ENCODE measurements at places on chromosomes 16 and 17.
A peak's percentile ranks its signal among the peaks of the same experiment; 100 is the strongest.

GRCh38 chr16:86528061-86528929, 18.0 kb downstream of the FOXF1 start:
- H3K4me3 ChIP-seq: no peak overlapping the region
- no peaks in the 10 kb centered on the region for H3K27me3 ChIP-seq
- H3K4me1 ChIP-seq: no peaks in the 10 kb centered on the region
- no peak for DNase-seq
- H3K36me3 ChIP-seq: peaks cover 26% of the 10 kb centered on the region

DNA sequence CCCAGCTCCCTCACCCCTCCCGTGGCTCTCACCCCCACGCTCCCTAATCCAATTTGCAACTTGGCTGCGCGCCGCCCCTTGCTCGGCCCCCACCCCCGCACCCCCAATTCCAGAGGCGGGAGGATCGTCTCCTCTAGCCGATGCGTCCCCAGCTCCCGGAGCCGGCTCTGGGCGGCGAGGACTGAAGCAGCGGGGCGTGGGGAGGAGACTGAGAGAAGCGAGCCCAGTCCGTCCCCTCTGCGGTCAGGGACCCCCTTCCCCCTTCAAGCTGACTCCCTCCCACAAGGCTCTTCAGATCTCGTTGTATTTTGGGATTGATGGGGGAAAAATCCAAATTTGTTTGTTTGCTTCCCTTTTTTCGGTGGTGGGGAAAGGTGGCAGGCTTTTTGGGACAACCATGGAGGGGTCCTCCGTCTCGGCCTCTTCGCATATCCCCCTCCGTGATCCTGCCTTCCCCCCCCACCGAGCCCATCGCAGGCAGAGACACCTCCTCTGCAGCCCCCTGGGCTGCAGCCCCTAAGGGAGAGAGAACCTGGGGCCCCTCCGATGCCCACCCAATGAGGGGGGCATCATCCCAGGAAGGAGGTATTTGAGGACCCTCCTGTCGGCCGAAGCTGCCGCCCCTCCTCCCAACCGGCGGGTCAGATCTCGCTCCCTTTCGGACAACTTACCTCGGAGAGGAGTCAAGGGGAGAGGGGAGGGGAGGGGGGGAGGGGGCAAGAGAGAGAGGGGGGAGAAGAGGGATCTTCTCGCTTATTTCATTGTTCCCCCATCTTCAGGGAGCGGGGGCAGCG, 466 bp downstream of the NEUROD2 start:
- peaks cover 15% of the 10 kb centered on the region for H3K27me3 ChIP-seq
- peak overlapping the region; percentile 9 for H3K4me3 ChIP-seq
- H3K36me3 ChIP-seq: no peaks in the 10 kb centered on the region

GRCh38 chr16:63982110-63982509, 1139.8 kb downstream of the CDH11 start:
- H3K4me1 ChIP-seq: no peaks in the 10 kb centered on the region
- no peaks in the 10 kb centered on the region for H3K27me3 ChIP-seq
- H3K36me3 ChIP-seq: no peaks in the 10 kb centered on the region

- no peak overlapping the region for H3K27ac ChIP-seq
- no peak for DNase-seq
- H3K4me1 ChIP-seq: no peaks in the 10 kb centered on the region
- H3K36me3 ChIP-seq: no peaks in the 10 kb centered on the region
- H3K27me3 ChIP-seq: peaks cover 8% of the 10 kb centered on the region
These were observed 164.0 kb upstream of the CIBAR2 start for GRCh38 chr16:85276258-85276657.

DNA sequence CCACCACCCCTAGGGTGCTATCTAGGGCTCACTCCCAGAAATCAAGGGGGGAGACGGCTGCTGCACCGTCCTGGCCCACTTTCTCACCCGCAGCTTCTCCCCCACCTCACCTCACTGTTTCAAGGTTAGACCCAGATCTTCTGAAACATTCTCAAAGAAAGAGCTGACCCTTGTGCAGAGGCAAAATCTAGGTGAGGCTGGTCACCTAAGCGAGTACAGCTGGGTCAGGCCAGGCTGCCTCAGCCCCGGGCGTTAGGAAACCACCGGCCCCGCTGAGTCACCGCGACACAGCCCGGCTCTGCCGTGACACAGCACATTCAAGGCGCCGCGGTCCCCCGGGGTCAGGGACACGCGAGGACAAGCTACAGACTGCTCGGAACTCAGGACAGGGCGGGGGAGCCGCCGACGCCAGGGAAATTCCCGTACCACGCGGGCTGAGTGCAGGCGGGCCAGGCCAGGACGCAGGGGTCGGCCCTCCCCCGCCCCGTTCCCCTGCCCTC, 27.1 kb downstream of the GNPTG start:
- peak; percentile 82 for DNase-seq
- no peaks in the 10 kb centered on the region for H3K27me3 ChIP-seq
- peak overlapping the region; percentile 53 for H3K4me3 ChIP-seq
- peak overlapping the region; percentile 76 for H3K27ac ChIP-seq
- H3K36me3 ChIP-seq: peaks cover 64% of the 10 kb centered on the region
- H3K4me1 ChIP-seq: peaks cover 28% of the 10 kb centered on the region

DNA sequence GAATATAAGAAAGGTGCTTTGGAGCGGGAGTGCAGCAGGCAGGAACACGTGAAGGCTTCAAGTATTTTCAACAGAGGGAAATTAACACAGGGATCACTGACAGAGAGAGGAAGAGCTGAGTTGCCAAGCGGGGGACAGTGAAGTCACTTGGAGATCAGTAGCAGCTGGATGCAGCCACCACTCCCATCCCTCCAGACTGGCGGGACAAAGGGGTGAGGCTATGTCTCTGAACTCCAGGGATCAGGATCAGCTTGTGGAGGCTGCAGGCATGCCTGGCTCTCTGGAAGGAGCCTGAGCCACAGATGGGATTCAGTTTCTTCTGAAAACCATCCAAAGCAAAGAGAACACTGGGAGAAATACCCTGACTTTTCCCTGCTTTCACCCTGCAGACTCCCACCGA, 113.7 kb upstream of the IRX3 start:
- no peak for DNase-seq
- H3K4me1 ChIP-seq: no peaks in the 10 kb centered on the region
- H3K27ac ChIP-seq: no peak overlapping the region
- H3K36me3 ChIP-seq: no peaks in the 10 kb centered on the region
- H3K27me3 ChIP-seq: no peaks in the 10 kb centered on the region
- H3K4me3 ChIP-seq: no peak overlapping the region

DNA sequence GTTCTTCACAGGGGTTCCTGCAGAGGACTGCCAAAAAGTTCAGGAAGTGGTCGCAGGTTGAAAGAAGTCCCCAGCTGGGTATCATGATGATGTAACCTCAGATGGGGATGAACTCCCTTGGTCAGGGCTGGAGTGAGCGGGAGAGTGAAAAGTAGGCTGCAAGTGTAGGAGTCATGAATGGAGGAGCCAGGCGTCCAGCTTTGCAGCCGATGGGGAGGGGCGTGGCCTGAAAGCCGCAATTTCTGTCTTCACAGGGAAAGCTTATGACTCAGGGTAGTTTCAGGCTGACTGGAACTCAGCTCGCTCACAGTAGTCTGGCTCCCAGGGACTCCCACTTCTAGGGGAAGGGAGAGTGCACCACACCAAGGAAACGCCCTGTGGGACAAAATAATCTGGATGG, 70.0 kb upstream of the HS3ST3A1 start:
- no peaks in the 10 kb centered on the region for H3K4me1 ChIP-seq
- no peak for DNase-seq
- no peaks in the 10 kb centered on the region for H3K27me3 ChIP-seq
- H3K36me3 ChIP-seq: no peaks in the 10 kb centered on the region

DNA sequence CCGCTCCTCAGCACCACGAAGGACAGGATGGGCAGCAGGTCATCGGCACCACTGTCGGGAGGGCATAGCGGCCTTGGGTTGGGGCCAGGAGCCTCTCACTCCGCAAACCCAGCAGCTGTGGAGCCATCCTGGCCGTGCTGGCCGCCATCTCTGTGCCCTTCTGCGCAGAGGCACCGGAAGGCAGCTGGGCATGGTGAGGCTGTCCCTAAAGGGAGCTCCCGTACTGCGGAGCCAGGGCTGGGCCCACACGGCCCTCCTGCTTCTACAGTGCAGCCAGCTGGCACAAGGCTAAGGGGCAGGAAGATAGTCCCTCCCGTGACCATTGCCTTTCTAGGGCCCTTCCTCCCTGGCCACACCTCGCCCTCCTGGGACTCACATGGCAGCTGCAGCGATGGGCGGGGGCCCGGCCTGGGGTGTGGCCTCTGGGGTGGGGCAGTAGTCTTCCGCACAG, 7.0 kb upstream of the SPATA2L start:
- DNase-seq: no peak
- no peak overlapping the region for H3K27ac ChIP-seq
- H3K4me3 ChIP-seq: no peak overlapping the region
- H3K4me1 ChIP-seq: peaks cover 15% of the 10 kb centered on the region

DNA sequence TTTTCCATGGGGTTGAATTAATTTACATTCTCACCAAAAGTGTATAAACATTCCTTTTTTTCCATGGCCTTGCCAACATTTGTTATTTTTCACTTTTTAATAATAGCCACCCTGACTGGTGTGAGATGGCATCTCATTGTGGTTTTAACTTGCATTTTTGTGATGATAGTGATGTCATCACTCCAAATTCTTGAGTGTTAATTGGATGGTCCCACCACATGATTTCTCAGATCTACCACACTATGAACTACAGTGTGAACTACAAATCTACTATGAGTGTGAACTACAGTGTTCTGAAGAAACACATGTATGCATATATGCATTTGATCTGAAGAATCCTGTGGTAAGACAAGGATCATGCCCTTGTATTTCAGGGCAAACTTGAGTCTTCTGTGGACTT, 340.1 kb downstream of the ABCC12 start:
- no peak overlapping the region for H3K4me3 ChIP-seq
- H3K36me3 ChIP-seq: no peaks in the 10 kb centered on the region
- H3K27ac ChIP-seq: no peak overlapping the region
- no peak for DNase-seq
- H3K27me3 ChIP-seq: no peaks in the 10 kb centered on the region

- no peaks in the 10 kb centered on the region for H3K36me3 ChIP-seq
- H3K27me3 ChIP-seq: no peaks in the 10 kb centered on the region
- H3K4me3 ChIP-seq: no peak overlapping the region
- no peak overlapping the region for H3K27ac ChIP-seq
These were observed 3.3 kb downstream of the ASPHD1 start for GRCh38 chr16:29903590-29903989.

DNA sequence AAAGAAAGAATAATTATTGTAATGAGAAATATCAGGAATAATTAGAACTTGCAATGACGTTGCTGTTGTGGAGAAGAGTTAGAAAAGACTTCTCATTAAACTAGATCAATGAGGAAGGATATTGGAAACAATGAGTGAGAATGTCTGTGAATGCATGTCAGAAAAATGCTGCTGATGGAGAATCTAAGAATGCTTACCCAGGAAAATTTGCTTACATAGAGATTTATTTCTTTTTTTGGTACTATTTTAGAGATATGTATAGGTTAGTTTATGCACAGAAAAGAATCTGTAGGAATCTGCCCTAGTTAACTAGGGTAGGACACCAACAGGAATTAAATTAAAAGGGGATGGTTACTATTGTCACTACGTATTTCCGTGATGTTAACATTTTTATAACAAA, 140.2 kb downstream of the USP31 start:
- no peak overlapping the region for H3K27ac ChIP-seq
- no peaks in the 10 kb centered on the region for H3K4me1 ChIP-seq
- no peaks in the 10 kb centered on the region for H3K36me3 ChIP-seq
- DNase-seq: no peak

GRCh38 chr17:64339516-64340490, 50.9 kb downstream of the PECAM1 start:
- no peaks in the 10 kb centered on the region for H3K36me3 ChIP-seq
- H3K4me3 ChIP-seq: no peak overlapping the region
- no peak overlapping the region for H3K27ac ChIP-seq
- H3K27me3 ChIP-seq: no peaks in the 10 kb centered on the region
- H3K4me1 ChIP-seq: peaks cover 8% of the 10 kb centered on the region

GRCh38 chr16:89272631-89273030, 55.1 kb downstream of the ZNF778 start:
- peaks cover 89% of the 10 kb centered on the region for H3K36me3 ChIP-seq
- no peaks in the 10 kb centered on the region for H3K4me1 ChIP-seq
- no peak overlapping the region for H3K27ac ChIP-seq
- DNase-seq: no peak
- H3K27me3 ChIP-seq: no peaks in the 10 kb centered on the region

GRCh38 chr17:82979718-82980117, 99.7 kb upstream of the METRNL start:
- DNase-seq: no peak
- no peaks in the 10 kb centered on the region for H3K27me3 ChIP-seq
- no peaks in the 10 kb centered on the region for H3K36me3 ChIP-seq

DNA sequence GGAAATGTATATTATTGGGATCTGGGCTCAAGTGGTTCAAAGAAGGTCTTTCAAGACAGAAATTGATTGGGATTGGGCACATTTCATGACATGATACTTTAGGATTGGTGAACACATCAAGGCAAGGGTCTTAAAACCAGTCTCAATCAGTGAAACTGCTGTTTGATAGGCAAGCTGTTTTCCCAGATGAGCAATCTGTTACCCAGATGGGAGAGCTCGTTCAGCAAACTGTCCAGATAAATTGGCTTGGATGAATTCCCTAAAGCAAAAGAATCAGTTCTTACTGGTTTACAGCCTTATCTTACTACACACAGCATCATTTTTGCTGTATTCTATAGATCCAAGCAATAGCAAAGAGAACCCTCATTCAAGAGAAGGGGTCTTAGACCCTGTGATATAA, 31.0 kb upstream of the CNEP1R1 start:
- H3K36me3 ChIP-seq: no peaks in the 10 kb centered on the region
- no peak overlapping the region for H3K4me3 ChIP-seq
- peaks cover 4% of the 10 kb centered on the region for H3K27me3 ChIP-seq
- no peak overlapping the region for H3K27ac ChIP-seq

DNA sequence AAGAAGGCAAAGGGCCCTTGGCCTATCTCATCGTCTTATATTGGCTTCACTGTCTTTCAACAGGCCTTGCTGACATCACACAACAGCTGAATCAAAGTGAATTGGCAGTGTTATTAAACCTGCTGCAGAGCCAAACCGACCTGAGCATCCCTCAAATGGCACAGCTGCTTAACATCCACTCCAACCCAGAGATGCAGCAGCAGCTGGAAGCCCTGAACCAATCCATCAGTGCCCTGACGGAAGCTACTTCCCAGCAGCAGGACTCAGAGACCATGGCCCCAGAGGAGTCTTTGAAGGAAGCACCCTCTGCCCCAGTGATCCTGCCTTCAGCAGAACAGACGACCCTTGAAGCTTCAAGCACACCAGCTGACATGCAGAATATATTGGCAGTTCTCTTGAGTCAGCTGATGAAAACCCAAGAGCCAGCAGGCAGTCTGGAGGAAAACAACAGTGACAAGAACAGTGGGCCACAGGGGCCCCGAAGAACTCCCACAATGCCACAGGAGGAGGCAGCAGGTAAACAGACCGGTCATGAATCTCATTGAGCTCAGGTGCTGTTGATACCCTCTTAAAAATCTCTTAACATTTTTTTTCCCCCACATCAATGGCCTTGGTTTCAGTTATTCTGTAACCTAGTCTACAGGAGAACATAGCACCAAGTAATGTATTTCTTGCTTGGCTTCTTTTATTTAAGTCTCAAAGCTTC, 64.7 kb downstream of the CDK12 start:
- no peaks in the 10 kb centered on the region for H3K4me1 ChIP-seq
- H3K4me3 ChIP-seq: no peak overlapping the region
- no peaks in the 10 kb centered on the region for H3K27me3 ChIP-seq
- H3K36me3 ChIP-seq: peaks cover 87% of the 10 kb centered on the region
- DNase-seq: no peak
